HEK293T (cell line): ENCODE measurements at places on chromosomes 6 and 20.

GRCh38 chr6:26507658-26508057 is 7.6 kb downstream of the BTN1A1 start:
- no peak for DNase-seq

- DNase-seq, result no peak
Observed at GRCh38 chr6:101935732-101936131, 542.2 kb downstream of the GRIK2 start.

GRCh38 chr20:18314786-18315406 is 26.6 kb downstream of the ZNF133 start:
- DNase-seq, result no peak

DNA sequence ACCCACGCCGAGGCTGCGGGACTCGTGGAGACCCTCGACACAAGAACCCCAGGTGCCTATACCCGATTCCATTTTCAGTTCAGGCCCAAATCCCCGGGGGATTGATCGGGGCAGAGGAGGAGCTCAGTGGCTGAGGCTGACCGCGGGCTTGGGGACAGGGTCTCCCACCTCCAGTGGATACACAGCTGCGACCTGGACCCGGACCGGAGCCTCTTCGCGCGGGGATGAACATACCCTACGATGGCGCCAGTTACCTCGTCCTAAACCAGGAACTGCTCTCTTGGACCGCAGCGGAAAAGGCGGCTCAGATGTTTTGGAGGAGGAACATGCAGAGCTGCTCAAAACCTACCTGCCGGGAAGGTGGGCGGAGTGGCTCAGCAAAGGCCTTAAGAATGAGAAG is 27.4 kb upstream of the HLA-G start:
- no peak for DNase-seq

DNA sequence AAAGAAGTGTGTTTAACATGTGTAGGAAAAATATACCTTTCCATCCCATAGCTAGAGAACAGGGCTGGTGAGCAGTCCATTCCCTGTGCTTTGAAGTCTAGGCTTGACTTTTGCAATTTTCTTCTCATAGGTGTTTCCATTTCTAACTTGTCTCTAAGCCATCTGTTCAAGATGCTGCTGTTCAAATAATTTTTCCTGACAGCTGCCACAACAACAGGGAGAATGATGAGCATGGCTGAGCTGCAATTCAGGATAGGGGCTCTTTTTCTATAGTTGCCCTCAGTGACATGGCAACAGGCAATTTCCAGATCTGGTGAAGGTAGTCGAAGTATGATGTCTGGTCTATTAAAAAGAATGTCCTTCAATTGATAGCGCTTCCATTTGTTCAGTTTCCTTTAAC is 103.0 kb upstream of the HS3ST5 start:
- DNase-seq, result no peak

DNA sequence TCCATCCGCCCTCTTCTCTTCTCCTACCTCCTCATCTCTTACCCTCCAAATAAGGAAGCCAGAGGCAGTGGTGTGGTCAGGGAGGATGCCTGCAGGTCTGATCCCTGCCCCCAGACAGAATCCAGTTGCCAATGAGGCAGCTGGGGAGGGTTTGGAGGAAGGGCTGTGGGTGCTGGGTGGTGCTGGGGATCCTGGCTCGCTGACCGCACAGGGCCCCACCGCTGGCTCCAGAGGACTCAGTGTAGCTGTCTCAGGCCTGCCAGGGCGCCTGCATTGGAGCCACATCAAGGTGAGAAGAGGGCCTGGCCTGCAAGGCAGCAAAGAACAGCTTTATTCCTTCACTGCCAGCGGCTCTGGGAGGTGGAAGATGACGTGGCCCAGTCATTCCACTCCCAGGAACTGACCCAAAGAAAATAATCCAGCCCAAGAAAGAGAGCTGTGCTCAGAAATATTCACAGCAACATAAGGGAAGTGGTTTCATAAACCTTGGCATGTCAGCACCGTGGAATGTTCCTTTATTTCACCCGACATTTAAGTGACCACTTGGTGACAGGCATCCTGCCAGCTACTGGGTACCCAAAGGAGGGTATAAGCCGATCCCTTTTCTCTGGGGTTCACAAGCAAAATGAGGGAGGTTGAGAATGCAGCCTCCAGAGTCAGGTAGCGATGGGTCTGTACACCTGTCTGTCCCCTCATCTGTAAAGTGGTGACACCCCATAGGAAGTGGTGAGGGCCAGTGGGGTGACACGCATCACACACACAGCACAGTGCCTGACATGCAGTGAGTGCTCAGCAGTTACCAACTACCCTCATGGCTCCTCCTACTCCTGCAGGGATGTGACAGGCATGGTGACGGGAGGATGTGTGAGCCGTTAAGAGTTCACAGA is 125.1 kb downstream of the SNX5 start:
- no peak for DNase-seq

DNA sequence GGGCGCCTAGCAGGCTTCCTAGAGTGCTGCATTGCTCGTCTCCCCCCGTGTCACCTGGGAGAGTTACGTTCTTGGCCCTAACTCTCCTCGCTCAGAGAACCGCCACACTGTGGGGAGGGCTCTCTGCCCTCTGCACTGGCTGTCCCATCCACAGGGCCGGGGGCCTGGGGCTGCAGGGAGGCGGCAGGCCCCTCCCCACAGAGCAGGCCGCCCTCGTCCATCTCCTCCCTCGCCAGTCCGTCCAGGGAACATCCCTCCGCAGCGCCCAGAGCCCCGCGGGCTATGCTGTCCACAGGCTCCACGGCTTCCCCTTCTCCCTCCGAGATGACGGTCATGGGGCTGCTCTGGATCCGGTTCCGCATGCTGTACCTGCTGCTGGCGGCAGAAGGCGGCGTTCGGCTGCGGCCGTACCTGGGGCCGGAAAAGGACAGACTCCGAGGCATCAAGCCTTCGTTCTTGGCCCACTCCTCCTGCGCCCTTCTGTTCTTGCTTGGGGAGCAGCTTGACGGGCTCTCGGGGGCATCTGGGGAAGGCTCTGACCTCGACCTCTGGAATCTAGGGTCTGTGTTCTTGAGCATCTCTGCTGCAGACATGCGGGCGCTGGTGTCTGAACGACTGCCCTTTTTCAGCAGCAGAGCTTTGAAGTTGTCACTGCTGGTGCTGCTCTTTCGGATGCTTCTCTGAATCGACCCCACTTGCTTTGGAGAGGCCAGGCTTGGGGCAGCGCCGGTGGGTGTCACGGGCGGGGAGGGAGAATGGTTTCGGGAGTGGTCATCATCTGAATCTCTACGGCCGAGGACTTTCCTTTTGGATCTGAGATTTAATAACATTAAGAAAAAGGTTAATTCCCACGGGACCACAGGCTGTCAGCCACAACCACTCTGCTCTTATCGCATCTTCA is 20.2 kb downstream of the HEBP2 start:
- no peak for DNase-seq

- DNase-seq, result no peak
Observed at GRCh38 chr20:6708010-6708409, 59.5 kb upstream of the BMP2 start.

- no peak for DNase-seq
Observed at GRCh38 chr6:154086510-154086909, 47.5 kb downstream of the OPRM1 start.

- no peak for DNase-seq
Observed at GRCh38 chr6:81857812-81858211, 105.3 kb upstream of the TENT5A start.

- DNase-seq, result no peak
Observed at GRCh38 chr6:52491203-52492069, 71.3 kb downstream of the EFHC1 start.

DNA sequence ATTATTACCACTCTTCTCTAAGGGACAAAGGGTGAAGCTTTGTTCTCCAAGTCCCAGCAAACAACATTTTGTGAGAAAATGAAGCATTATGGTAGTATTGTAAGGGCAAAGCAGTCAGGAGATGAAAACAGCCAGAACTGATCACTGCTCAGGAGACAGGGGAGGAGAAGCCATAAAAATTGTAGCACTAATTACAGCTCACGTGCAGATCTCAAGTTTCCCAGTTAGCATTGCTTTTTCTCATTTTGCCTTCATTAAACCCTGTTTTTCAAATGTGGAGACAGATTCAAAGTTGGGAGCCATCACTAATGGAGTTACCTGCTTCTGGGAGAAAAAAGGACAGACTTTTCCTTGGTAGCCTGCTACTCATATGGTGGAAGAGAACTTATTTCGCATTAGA is 210.9 kb upstream of the PDE10A start:
- DNase-seq, result no peak

DNA sequence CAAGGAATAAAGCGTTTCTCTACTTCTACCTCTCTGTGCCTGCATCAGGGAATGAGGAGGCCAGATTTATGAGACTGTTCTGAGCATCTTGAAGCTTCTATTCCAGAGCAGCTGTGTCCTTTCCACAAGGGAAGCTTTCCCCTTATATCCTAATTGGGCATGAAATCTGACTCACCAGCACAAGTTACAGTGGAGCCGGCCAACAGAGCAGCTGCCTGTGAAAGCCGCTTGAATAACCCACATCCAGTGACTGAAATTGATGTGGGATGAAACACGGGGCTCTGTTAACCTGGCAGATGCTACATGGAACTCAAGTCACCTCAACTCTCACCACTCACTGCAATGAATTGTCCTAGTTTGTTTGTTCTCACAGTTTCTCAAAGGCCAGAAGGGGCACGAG is 400.3 kb downstream of the TFAP2A start:
- DNase-seq, result no peak

DNA sequence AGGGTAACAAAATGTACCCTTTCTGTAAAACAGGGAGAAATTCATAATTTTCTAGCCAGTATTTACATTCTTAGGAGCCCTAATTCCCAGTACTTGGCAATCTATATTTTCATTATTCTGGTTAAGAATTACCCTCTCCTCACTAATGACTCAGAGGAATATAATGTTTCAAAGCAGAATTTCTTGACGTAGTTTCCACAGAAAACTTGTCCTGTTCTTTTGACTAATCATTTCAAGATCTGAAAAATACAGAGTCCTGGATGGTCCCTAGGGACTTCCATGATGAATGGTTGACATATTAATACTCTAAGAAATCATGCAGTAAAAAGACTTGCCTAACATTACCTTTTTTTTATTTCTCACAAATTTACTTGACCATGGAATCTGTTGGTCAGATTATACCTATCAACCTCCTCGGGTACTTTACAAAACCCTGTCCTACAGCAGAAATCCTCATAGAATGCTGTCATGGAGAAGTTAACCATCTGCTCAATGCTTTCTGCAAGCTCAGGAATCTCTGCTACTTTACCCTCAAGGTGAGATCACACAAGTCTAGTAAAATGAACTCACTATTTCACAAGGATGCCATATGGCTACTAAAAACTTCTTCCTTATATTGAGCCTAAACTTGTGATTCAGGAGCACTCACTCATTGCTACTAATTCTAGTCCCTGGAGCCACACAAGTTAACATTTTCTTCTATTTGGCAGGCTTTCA is 202.1 kb upstream of the CNR1 start:
- no peak for DNase-seq

GRCh38 chr6:80608881-80609280 is 502.4 kb downstream of the BCKDHB start:
- DNase-seq, result no peak

GRCh38 chr20:7540923-7541322 is 399.3 kb downstream of the HAO1 start:
- no peak for DNase-seq

GRCh38 chr6:55141611-55142010 is 32.7 kb upstream of the HCRTR2 start:
- DNase-seq, result no peak

GRCh38 chr6:129191235-129191634 is 308.3 kb downstream of the LAMA2 start:
- no peak for DNase-seq

- no peak for DNase-seq
Observed at GRCh38 chr6:41379306-41379705, 43.9 kb downstream of the NCR2 start.

DNA sequence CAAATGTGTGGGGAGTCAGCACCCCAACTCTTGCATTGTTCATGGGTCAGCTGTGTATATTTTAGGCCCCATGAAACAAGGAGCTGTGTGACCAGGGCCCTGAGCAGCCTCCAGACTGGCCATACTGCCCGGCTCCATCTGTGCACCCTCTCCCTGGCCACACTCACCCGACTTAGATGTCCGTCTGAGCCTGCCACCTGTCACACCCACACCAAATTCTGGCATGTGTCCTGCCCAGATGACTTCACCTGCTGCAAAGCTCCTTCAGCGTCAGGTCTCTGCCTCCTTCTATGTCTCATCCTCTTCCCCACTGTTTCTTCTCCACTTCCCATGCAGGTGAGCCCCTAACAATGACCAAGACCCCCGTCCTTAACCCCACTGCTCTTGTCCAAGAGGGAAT is 88.1 kb upstream of the THBS2 start:
- no peak for DNase-seq

- DNase-seq, result no peak
Observed at GRCh38 chr6:108294297-108294726, 542 bp upstream of the AFG1L start.

DNA sequence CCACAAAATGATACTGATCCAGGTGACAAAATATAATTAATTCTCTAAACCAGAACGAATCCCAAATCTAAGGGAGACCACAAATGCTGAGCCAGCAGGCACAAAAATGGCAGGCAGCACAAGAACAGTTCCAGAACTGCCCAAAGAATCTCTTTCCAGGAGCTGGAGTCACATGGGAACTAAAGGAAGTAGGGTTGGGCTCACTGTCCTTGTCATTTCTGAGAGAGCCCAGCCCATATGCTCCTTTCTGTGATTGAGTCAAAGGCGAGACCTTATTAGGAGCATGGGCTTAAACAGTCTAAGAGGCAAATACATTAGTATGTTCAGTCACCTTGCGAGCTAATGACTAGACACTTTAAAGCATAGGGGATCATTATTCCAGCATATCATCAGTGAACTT is 327.6 kb upstream of the ARID1B start:
- DNase-seq, result no peak

GRCh38 chr6:158852312-158853071 is 33.3 kb upstream of the EZR start:
- no peak for DNase-seq

DNA sequence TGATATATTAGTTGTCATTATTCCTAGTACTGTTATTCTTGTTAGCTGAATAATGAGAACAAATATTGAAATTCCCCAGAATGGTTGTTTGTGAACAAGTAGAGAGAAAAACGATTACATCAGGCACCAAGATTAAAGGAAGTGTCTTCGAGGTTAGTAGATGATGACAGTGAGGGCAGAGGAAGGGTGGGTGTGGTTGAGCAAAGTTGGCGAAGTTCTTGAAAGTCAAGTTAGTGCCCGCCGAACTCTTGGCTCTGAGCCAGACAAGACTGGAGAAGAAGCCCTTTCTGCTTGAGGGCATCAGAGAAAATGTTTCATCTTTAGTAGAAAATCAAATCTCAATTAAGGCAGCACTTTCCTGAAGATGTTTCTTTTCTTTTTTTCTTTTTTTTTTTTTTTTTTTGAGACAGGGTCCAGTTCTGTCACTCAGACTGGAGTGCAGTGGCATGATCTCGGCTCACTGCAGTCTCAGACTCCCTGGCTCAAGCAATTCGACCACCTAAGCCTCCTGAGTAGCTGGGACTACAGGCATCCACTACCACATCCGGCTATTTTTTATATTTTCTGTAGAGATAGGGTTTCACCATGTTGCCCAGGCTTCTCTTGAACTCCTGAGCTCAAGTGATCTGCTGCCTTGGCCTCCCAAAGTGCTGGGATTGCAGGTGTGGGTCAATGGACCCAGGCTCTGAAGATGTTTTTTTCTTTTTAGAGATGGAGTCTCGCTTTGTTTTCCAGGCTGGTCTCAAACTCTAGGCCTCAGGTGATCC is 77.1 kb downstream of the SGK1 start:
- no peak for DNase-seq

GRCh38 chr6:140576004-140576555 is 1201.6 kb upstream of the CITED2 start:
- DNase-seq, result no peak
